NCI-H774 (cell line): ENCODE measurements at places on chromosomes 12 and 14.

DNA sequence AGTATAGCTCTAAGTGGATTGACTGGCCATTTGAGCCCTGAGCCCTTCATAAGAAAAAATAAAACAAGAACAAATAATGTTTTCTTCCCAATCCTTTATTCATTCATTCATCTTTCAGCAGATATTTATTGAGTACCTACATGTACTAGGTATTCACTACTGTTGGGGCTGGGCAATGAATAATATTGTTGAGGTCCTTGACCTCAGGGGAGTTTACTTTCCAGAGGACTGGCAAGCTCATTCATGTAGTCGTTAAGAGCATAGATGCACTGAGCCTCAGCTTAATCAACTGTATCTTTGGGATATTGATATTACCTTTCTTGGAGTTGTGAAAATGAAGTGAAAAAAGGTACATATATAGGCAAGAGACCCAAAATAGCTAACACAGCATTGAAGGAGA, 7.6 kb downstream of the CFAP54 start:
- DNase-seq = no peak

GRCh38 chr14:22850944-22851764, 14.8 kb downstream of the MMP14 start:
- no peak for DNase-seq

DNA sequence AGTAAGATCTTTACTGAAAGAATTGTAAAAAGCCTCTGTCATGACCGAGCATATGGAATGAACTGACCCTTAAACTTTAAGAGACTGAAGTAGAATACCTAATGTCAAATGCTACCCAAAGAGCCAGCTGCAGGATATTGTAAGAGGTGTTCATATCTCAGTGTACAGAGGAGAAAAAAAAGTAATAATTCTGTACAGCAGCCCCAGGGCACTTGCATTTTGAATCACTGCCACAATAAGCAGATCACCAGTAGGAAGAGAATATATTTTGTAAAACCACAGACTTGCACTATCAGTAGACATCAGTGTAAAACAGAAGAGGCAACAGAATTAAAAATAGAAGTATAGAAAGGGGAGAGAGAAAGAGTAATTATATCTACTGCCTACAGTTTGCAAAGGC, 162.6 kb downstream of the PPFIA2 start:
- DNase-seq = no peak

DNA sequence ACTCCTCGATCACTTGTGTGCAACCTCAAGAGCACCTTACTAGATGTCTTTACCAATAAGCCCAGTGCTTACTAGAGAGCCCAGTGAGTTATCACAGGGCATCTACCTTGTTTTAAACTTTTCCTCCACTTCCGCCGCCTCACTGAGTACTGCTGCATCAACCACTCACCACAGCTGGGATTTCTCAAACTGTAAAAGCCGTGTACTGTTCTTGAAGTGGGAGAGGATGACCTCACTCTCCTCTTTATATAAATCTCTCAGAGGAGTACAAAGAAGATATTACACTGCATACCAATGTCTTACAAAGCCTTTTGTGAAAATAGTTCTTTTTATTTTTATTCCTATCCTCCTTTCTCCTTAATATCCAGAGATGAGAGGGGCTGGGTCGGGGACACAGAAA, 94.1 kb downstream of the PLCZ1 start:
- DNase-seq = no peak

DNA sequence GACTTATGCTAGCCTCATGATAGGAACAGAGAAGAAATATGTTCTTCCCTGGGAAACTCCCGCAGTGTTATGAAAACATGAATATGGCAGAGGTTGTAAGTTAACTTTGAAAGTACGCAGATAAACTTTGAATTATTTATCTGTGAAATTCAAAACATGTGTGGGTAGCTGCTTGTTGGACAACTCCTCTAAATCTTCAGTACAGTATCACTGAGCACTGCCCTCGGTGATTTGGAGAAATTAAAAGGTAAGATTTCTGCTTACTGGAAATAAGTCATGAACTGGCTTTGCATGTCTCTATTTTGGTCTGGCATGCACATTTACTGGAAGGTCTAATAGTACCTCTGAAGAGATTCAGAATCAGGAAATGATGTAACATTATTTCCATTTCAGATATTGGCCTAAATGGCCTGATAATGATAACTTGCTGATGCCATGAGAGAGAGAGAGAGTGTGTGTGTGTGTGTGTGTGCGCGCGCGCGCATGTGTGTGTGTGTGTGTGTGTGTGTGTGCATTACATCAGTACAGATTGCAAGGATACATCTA, 1441.9 kb upstream of the FLRT2 start:
- no peak for DNase-seq
